Activated naive CD4-positive, alpha-beta T cell treated with Interleukin-2 at 50 U/mL for 16 hours (primary cell): ENCODE measurements at places on chromosomes 3 and 15.
A peak's percentile ranks its signal among the peaks of the same experiment; 100 is the strongest.

DNA sequence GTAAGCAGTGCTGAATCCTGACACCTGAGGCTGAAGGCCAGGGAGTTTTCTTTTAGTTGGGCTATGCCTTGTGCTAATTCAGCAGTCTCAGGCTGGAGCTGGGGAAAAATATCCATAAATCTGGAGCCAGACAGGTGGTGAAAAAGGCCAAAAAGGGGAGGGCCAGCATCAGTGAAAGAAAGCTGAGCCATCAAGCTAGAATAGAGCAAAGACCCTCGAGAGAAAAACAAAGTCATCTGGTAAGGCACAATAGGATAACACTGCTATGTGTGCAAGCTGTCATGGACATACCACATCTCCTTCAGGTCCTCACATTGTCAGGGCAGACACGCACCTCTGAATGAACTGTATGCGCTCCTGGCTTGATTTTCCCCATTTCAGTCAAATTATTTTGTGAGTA is 687.9 kb downstream of the SQOR start:
- no peak for DNase-seq

- DNase-seq, result no peak
These were observed 51.1 kb downstream of the PSMD6 start for GRCh38 chr3:63972196-63972595.

GRCh38 chr15:61857169-61857829 is 202.9 kb downstream of the VPS13C start:
- DNase-seq, result no peak

- DNase-seq, result no peak
These were observed 152.7 kb downstream of the SUCNR1 start for GRCh38 chr3:152026033-152026556.

DNA sequence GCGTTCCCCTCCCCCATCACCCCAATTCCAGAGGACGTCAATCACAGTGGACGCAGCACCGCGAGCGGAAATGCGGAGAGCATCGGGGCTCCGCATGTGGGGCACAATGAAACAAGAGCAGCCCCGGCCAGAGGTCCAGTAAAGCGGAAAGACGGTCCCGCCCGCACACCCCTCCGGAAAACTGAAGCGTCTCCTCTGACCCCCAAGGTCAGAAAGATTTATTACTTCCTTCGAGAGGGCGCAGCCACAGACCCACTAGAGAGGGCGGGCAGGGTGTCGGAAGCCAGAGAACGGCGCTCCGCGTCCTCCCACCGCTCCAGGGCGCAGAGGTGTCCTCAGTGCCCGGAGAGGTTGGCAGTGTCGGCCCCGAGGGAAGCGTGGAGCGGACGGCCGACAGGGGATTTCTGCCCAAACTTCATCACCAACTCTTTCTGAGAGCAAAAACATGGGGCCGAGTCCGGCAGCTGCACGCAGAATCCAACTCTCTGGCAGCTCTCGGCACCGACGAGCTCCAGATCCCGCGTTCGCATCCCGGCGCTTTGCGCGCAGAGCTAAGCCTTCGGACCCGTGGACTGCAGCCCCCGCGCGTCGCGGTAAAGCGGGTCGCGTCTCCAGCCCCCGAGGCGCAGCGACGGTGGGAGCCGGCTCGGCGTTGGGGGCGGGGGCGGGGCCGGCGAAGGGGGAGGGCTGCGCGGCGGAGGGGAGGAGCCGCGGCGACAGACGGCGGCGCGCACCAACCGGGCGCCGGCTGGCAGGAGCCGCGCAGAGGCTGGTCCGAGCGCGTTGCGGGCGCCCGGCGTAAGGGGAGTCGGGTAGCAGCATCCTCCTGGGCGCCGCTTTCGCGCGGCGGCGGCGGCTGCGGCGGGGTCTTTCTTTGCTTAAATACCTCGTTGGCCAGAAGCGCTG is at the start of gene CHST2:
Gene CHST2, plus strand, starts transcription at position 763 of the 906 bp plus-strand sequence. CDS start 1,046 bp downstream, outside the sequence.
- DNase-seq, result peak; percentile 69

DNA sequence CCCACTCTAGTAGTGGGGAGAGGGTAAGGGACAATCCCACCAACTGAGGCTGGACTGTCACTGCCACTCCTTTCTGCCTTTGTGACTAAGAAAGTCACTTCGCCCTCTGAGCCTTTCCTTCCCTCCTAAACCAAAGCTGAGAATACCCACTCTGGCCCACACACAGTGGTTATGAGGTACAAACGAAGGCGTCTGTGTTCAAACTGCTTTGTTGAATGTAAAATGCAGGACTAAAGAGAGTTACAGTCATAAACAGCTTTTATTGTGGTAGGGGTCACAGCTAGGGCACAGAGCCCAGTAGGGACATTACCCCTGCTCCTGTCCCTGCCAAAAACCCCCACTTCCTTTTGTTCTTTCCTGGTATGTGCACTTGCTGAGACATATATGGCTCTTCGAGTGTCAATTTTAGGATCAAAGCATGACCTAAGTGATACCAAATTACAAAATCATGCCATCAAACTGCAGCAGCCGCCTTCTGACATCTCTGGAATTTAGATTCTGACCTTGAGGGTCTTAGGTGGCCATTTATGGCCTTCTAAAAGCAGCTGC is 45.1 kb downstream of the CTDSPL start:
- no peak for DNase-seq

- no peak for DNase-seq
These were observed 14.4 kb upstream of the CCDC39 start for GRCh38 chr3:180693656-180694055.

GRCh38 chr3:13199006-13199776 is 126.0 kb upstream of the IQSEC1 start:
- DNase-seq, result no peak

DNA sequence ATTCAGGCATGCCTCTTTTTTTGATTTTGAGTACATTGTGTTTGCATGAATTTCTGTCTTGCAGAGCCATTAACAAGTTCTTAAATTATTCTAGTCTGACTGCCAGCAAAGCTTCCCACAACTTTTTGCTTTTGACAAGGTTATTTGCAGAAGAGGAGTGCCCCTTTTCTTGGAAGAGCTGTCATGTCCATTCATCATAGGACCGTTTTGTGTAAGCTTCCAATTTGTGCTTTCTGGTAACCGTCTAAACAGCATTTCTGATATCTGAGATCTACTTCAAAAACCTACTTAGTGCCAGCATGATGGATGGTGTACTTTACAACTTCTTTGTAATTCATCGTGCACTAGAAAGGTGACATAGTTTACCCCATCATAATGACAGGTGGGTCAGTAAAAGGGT is 379.7 kb downstream of the NAALADL2 start:
- no peak for DNase-seq

DNA sequence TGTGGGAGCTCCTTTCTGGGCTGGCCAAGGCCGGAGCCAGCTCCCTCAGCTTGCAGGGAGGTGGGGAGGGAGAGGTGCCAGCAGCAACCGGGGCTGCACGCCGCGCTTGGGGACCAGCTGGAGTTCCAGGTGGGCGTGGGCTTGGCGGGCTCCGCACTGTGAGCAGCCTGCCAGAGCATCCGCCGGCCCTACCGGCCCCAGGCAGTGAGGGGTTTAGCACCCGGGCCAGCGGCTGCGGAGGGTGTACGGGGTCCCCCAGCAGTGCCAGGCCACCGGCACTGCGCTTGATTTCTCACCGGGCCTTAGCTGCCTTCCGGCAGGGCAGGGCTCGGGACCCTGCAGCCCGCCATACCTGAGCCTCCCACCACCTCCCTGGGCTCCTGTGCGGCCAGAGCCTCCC is 651.0 kb upstream of the ARPP21 start:
- DNase-seq, result no peak
